ENCODE measurements at places on chromosomes 16 and 17.

DNA sequence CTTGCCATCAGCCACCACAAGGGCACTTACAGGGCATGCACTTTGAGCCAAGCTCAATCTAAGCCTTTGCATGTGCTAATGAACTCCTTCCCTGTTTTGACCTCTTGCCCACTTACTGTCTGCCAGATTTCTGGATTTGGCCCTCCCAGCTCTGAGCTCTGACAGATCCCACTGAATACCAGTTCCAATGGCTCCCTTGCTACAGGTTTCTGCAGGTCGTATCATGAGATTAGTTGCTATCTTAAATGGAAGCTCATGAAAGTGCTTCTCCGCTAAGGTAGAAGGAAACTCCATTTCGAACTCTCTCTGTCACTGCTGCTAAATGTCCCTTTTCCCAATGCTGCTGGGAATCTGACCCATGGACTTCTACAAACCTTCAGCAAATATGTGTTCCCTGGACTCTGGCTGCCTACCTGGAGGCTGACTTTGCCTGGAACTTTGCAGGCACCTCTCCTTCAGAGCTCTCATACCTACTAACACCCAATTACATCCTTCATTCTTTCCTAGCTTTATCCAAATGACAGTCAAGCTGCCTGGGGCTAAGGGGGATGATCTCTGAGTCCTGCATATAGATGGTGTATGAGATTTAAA lies 23.5 kb upstream of the TOB1 start:
- no peak for DNase-seq

DNA sequence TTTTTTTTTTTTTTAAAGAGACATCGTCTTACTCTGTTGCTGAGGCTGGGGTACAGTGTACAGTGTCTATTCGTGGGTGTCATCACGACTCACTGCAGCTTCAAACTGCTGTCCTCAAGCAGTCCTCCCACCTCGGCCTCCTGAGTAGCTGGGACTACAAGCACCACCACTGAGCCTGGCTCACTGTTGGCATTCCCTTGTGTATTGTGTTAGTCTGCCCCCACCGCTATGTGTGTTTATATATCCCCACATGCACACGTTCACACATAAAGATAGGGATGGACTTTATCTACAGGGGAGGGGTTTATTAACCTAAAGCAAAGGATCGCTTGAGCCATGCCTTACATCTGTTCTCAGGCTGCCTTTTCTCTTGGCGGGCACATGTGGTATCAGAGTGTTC lies 63.8 kb downstream of the SEC14L1 start:
- no peak for DNase-seq

GRCh38 chr16:58508671-58509251 lies 6.6 kb upstream of the SETD6 start:
- DNase-seq: no peak

GRCh38 chr17:81302861-81303333 lies 7.8 kb upstream of the SLC38A10 start:
- no peak for DNase-seq

DNA sequence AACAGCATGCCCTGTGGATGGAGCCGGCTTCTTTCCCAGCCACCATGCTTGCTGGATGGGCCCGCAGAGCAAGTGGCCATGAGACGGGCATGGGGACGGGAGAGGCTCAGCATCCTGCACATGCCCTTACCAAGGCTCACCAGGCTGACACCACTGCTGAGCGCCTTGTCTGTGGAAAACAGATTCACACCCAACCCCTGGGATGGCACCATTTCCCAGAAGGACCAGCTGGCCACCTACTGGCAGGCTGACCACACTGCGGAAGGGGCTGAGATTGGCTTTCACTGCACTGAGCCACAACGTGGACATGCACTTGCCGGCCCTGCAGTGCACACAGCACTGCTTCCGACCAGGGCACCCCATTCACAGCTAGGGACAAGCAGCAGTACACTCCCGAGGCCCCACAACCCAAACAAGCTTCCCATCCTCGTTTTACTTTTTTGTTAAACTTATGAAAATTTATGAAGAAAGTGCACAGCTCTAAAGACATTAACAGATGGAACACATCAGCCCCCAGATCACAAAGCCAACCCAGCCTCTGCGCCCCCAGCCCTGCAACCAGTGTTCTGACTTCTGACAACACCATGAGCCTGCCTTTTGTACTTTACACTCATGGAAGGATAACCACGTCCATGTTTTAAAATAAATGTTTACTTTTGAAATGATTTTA lies 13.9 kb upstream of the KRTAP17-1 start:
- no peak for DNase-seq

- no peak for DNase-seq
Measured at GRCh38 chr16:83615953-83616350, 191.8 kb upstream of the HSBP1 start.

DNA sequence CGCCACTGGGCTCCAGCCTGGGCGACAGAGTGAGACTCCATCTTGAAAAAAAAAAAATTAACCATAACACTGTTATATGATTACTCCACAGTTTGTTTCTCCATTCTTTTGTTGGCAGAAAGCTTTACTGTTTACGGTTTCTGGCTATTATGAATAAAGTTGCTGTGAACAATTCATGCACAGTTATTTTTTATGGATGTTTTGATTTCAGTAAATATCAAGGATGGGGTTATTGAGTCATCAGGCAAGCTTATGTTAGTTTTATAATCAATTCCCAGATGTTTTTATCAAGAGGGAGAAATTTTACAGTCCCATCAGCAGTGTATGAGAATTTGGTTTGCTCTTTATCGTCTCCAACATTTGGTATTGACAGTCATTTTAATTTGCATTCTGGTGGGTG lies 67.9 kb downstream of the TAOK1 start:
- DNase-seq: no peak

DNA sequence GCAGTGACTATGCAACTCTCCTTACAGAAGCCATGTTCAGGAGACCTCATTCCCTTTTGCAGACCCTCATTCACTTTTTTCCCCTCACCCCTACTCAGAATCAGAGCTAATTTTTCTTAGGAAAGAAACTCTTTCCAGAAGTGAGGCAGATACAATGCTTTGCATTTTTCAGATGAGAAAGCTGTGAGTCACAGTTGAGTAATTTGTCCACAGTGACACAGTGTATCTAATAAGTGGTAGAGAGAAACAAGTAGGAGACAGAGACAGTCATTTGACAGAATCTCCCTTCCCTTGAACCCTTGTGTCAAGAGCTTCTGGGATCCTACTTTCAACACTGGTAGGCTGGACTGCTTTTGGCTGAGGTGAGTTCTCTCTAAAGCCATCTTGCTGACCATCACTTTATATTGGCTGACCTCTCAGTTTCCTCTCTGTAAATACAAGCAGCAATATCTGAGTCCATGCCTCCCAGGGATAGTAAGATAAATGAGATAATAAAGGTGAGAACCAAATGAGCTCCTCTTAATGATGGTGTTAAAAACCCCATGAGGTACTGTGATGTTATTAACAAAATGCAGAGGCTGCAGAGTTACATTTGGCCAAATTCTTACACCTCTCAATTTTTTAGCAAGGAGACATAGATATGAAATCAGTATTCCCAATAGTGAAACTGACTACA lies 130.8 kb downstream of the CA10 start:
- DNase-seq: peak; percentile 16

All from fibroblast of the conjunctiva (primary cell).